Stimulated activated CD8-positive, alpha-beta memory T cell treated with anti-CD3 and anti-CD28 coated beads, Interleukin-15, amount 100 ng/mL, for 4 hours (primary cell): ENCODE measurements at places on chromosomes 7 and 10.

GRCh38 chr7:14825912-14826311 is 76.6 kb downstream of the DGKB start:
- DNase-seq = no peak

DNA sequence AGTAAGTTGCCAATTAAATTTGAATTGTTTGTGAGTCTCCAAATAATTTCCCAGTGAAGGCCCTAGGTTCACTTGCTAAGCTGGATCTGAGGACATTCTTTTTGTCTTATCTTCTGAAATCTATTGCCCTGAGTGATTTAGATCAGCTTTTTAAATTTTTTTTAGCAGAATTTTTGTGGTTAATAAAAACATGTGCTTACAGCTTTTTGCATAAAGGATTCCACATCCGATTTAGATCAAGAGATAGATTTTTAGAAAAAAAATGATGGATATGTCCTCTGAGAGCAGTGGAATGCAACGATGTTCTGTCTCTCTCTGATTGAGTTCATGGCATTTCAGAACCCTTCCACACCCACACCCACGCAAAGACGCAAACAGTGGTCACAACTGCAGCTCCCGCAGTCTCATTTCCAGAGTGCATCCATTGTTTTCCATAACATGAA is 358.8 kb downstream of the SUGCT start:
- DNase-seq = no peak

DNA sequence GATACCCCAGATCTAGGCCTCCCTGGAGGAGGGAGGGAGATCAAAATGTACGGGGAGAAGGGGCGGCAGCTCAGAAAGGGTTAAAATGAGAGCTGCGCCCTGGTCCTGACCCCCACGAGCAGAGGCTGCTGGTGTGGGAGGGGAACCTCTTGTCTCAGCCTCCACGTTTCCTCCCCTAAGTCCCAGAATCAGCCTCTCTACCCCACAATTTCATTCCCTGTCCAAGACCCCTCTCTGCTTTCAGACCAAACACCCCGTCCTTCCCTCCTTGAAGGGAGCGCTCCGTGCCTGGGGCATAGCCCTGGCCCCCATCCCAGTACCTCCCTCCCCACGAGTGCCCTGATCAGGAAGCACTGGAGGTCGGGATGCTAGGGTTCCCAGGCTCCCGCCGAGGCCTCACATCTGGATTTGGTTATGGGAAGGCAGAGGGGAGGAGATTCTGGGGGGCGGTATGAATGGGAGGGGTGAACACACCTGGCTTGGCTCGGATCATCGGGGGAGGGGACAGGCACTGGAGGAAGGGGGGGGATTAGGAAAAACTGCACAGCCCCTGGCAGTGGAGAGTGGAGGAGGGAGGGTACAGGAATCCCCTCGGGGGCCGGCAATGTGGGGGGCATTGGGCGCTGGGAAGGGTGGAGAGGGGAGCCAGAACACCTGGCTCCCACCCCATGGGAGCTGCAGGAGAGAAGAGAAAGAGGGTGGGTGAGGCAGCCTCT is 2.7 kb downstream of the EPHB4 start:
- DNase-seq = no peak

GRCh38 chr7:151348970-151349369 is 7.4 kb downstream of the NUB1 start:
- no peak for DNase-seq

DNA sequence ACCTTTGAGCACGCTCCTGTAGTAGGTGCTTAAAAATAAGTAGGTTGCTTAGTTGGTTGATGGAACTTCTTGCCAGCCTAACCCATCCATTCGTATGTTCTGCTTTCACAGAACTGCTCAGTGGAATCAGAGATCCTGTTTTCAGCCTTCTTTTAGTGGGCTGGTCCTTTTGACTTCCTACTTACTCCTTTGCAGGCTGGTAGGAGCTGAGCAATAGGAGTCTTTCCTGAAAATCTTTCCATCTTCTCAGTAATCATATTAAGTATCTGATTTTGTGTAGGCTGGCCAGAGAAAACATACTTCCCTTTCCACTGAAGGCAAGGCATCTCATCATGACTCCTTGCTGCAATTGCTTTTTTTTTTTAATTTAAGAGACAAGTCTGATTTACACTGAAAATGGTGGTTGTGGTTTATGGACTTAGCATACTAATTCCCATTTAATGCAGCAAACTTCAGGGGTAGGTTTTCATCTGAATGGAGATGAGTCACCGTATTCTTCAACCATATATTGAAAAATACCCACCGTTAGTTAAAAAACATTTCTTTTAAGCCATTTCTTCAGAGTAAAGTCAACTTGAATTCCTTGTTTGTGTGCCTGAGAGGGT is 208.0 kb downstream of the ZNF365 start:
- no peak for DNase-seq

GRCh38 chr7:117092785-117093184 is 139.5 kb downstream of the ST7 start:
- no peak for DNase-seq

GRCh38 chr10:71347587-71348395 is 28.7 kb downstream of the SLC29A3 start:
- DNase-seq = no peak

GRCh38 chr7:96800824-96801223 is 91.2 kb upstream of the SEM1 start:
- DNase-seq = no peak

DNA sequence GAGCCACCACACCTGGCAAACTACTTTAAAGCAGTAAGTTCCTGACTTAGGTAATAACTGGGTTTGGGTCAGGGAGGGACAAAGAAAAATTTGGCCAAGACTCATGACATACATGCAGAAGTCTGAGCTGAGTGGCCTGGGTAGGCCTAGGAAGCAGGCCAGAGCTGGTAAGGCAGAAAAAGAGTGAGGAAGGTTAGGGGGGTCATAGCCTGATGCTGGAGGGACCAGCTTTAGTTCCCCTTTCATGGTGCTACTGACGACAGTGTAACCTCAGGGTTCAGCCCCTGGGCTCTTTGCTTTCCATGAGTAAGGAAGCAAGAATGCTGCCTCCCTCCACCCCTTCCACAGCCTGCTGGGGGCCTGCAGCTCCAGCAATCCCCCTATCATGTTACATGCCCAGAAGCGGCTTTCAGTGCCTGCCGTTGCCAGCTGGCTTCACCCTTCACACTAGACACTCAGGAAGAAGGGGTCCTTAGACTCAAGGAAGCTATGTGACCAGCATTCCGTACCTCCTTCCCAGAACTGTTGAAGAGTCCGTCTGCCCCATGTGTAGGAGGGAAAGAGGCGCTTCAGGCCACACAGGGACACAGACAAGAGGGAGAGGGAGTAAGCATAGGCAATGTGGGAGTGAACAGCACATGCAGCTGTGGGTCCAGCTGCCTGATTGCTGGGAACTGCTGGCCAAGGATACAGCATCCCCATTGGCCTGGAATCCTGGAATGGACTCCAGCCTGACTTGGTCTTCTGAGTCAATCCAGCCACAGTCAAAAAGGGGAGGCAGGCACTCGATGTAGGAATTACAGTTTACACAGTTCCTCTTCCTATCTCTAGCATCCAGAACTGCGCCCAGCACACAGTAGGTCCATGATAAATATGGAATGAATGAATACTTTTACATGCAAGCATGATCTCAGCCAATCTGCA is 4.1 kb upstream of the PLAU start:
- DNase-seq = no peak

GRCh38 chr7:12839508-12840153 is 152.2 kb downstream of the ARL4A start:
- DNase-seq = no peak

DNA sequence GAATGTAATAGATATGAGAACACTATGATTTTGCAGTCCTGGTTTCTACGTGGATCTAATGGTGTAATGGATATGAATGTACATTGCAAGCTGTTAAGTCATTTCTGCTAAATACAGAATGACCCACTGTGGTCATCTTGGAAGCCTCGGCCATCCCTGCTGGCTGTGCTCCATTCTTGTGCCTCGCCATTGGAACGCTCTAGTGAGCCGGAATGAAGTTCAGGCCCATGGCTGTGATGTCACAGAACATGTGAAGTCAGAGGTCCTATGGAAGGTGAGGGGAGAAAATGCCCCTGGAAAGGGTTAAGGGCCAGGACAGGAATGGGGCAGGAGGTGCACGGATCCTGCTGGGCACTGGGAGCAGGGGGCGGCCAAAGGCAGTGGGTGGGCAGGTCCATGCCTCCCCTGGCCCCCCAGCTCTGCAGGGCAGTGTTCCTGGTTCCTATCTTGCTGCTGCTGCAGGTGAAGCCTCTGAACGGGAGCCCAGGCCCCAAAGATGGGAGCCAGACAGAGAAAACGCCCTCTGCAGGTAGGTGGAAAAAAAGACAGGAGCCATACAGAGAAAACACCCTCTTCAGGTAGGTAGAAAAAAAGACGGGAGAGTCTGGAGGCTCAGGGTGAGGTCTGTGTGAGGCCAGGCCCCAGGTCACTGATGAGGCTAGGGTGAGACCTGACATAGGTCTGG is at the start of gene LLCFC1:
Gene LLCFC1, plus strand, starts transcription at position 259 of the 685 bp plus-strand sequence. Its CDS starts 138 bp downstream, at position 397.
- DNase-seq = no peak

DNA sequence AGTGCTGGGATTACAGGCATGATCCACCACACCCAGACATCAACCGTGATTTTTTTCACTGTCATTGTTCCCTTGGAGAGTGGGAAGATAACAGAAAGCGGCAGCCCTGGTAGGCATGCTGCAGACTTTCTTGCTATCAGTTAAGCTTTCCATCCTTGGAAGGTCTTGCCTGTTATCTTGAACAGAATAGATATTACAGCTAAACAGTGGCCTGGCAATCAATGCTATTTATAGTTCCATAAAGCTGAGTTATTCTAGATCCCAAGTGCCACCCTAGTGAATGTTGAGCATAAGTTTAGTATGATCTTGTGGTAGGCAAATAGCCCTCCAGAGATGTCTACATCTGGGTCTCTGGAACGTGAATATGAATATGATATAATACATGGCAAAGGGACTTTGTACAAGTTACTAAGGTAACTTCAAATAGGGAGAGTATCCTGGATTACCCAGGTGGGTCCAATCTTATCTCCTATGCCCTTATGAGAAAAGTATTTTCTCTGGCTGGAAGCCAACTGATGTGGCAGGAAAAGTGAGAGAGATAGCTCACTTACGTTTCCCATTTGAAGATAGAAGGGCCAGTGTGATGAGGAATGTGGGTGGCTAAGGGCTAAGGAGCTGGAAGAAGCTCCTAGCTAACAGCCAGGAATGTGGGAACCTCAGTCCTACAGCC is 609.1 kb upstream of the IGFBP3 start:
- no peak for DNase-seq

GRCh38 chr10:50260791-50261281 is 9.5 kb upstream of the ASAH2 start:
- no peak for DNase-seq

DNA sequence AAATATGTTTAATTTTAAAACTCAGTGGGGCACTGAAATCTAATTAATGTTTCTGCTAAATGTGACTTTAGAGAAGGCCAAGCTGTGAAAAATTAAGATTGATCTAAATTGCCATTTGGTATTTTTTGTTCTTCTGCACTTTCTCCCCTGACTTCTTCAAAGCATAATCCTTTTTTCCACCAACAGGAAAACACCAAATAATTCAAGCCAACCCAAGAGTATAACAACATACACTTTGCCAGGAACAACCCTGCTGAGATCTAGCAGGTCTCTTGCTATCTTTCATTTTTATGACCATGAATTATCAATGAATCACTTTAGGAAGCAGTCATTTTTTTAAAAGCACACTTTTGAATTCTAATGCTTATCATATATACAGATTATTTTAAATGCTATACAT is 100.1 kb downstream of the USP6NL start:
- DNase-seq = no peak

DNA sequence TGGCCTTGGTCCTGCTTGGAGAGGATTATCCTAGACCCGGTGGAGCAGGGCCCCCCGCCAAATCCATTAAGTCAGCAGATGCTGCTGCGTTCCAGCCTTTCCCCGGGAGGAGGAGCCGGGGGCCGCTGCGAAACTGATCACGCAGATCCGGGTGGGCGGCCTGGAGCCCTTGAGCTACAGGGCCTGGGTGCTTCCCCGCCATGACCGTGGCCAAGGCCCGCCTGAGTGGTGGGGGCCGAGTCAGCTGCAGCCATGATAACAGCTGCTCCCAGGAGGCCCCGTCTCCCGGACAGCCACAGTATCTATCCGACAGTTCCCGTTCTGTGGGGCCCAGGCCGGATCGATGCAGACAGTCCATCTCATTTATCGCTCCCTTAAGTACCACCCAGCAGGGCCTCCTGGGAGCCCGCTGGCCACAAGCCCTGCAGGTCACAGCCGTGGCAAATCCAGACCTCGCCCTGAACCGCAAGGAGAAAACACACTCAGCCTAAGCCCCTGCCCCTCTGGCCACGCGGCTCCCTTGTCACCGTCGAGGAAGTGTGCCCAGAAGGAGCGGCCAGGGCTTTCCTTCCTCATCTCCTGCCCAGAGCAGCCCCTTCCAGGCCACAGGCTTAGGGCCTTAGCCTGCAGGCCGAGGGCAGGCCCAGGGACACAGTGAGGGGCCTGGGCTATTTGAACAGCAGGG is 34.4 kb upstream of the SLC29A4 start:
- DNase-seq = no peak

DNA sequence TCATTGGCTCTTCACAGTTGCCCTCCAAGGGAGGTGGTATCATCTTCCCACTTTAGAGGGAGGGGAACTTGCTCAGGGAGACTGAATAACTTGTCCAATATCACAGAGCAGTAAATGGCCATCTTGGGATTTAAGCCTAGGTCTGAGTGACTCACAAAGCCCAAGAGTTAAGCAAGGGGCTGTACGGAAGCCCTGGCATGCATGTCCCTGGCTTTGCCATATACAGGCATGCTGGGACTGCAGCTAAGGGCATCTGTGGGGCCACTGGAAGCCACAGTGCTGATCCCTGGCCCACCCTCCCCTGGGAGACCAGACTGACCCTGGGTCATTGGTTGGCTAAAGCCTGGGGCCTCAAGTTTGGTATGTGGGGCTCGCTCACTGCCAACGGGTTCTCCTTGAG is 3.1 kb downstream of the VSIR start:
- DNase-seq = no peak

GRCh38 chr10:61847087-61847486 is 54.4 kb upstream of the ARID5B start:
- no peak for DNase-seq

DNA sequence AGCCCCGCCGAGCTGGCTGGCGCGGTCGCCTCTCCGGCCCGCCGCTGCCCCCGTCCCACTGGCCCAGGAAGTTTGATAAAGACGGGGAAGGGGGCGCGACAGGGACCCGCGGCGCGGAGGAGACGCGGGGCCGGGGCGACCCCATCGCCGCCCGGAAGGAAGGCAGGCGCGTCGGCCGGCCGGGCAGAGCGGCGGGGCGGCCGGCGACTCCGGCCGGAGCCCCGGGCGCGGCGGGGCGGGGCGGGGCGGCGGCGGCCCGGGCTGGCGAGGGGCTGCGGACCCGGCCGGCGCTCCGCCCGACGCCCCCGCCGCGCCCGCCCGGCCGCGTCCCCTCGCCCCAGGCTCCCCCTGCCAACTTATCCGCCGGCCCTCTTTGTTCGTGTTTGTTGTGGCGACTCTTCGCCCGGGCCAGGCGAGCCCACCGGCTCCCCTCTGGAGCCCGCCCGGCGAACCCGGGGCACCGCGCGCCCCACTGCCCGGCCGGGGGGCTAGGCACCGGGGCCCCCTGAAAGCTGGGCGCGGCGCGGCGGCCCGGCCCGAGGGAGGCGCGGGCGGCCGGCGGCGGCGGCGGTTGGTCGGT is 571 bp downstream of the KDM7A start:
- no peak for DNase-seq
